ENCODE measurements at places on chromosomes 4 and X.
A peak's percentile ranks its signal among the peaks of the same experiment; 100 is the strongest.

DNA sequence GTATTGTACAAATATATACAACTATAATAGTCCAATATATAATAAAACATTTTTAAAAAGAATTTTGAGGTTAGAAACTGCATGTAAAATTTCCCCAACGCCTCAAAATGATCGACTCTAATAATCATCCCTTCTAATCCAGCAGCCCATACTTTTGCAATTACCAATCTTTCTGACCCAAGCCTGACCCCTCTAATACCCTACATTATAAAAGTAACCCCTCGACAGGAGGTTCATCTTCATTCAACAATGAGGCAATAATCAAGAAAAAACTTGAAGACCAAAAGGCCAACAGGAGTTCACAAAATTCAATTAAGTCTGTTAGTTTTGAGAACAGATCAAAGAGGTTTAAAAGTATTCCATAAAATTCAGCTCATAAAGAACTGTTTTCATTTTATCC lies 393.5 kb downstream of the GPM6A start:
- no peak for DNase-seq

DNA sequence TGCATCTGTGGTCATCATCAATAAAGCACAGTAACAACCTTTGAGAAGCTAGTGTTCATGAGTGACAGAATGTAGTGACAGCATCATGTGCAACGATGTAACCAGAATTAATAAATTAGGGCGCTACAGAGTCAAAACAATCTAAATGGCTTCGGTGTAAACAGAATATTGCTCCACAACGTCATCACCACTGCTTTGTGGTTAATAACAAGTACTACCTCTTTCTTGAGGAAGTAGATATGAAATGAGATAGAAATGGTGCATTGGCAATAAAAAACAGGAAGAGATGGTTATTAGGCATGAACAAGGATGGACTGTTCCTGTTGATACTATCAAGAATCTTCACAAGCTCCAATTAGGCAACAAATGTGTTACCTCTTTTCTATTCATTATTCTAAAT lies 8.7 kb upstream of the PDHA2 start:
- DNase-seq, result no peak

- DNase-seq, result no peak
These were observed 8.6 kb upstream of the HS6ST2 start for GRCh38 chrX:132967049-132967448.

GRCh38 chrX:66622209-66622608 lies 16.7 kb downstream of the EDA2R start:
- DNase-seq, result no peak

DNA sequence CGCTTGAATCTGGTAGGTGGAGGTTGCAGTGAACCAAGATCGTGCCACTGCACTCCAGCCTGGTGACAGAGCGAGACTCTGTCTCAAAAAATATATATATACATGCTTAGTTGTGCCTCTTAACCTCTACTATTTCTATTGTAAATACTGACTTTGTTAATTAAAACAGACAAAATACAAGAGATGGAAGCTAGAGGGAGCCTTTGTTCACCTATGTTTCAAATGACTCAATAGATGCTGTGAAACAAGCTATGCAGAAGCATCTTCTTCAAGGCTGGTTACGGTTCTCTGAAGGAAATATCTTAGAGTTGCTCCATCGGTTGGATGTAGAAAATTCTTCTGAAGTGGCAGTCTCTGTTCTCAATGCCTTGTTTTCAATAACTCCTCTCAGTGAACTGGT lies 6.2 kb downstream of the NCAPG start:
- no peak for DNase-seq

GRCh38 chr4:26020881-26021280 lies 106.9 kb downstream of the SMIM20 start:
- no peak for DNase-seq

DNA sequence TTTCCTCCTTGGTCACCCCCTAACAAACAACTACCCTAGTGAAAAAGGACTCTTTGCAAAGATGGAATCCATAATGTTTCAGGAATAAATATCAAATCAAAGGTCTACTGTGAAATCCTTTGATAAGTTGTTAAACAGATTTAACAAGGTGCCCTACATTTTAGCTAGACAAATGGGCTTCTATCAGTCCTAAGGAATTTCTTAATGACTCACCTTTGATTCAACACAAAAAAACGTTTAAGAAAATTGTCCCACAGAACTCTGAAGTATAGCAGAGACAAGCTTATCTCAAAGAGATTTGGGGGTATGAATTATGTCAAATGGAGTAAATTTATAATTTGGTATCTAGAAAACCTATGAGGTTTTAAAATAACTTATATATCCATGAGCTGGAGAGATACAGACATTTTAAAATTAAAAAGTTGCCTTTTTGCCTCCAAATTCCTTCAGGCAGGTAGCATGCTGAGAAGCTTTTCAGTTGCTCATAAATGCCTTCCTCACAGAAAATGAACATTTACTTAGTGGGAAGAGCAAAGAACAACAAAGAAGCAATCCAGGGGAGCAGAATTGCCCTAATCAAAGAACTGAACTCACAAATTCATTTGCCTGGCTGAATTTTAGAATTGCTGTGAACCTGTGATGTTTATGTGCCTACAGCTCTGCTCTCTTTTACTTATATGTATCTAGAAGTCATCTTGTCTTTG lies 649.3 kb downstream of the STPG2 start:
- DNase-seq, result no peak

DNA sequence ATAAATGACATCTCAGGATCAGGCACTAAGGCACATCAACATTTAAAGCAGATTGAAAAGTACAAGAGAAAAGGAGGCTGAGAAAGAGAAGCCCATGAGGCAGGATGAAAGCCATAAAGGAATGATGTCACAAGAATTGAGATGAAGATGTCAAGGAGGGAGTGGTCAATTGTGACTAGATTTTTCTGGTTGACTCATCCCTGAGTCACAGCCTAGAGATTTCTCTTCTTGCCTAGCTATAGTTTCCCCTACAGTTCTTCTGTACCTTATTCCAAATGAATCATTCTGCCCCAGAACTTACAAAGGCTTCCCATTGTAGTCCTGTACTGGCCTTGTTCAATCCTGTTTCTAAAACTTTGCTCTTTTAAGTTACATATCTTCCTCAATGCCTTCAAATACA lies 3.4 kb upstream of the USP53 start:
- DNase-seq, result no peak

GRCh38 chr4:169664615-169665014 lies 44.2 kb downstream of the CLCN3 start:
- DNase-seq, result no peak

- no peak for DNase-seq
These were observed 36.3 kb upstream of the TBC1D14 start for GRCh38 chr4:6873291-6873690.

GRCh38 chrX:110287605-110288004 lies 30.3 kb downstream of the AMMECR1 start:
- no peak for DNase-seq

DNA sequence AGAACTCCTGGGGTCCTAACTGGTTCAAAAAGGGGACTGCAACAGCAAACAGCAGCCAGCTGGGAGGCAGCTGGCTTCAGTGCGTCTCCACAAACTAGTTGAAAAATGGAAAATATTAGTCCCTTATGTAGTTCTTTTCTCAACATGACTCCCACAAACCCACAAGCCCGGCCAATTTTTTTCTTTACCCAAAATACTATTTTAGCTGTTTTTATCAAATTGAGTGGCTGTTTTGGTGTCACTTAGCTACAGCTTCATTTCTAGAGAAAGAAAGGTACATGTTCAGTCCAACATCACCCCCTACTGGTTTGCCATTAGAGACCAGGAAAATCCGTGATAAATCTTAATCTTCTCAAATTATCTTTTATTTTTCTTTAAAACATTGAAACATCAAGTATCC lies 97.2 kb downstream of the GUCY2F start:
- DNase-seq, result no peak

DNA sequence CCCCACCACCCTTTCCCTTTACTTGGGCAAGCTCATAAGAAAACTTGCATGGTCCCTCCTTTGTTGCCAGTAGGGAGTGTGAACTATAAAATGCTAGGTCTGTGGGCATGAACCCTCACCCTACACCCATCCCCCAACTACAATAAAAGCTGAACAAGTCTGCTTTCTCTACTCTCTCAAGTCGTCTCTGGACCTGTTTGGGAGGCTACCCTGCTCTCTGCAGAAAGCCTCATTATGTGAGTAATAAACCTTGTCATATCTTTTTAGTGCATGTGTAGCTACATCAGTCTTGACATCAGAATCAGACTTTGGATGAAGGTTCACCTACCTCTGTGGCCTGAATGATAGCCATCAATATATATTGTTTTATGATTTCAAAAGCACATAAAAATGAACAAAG lies 155.4 kb upstream of the FAM241A start:
- DNase-seq, result no peak

- peak; percentile 66 for DNase-seq
These were observed 4.3 kb downstream of the PNCK start for GRCh38 chrX:153669174-153669890.

Measured in WERI-Rb-1 (cell line).